Kidney (tissue), 22 donors: ENCODE measurements at places on chromosomes 6 and 20. TPM values are rescaled to one million over a fixed set of nuclear protein-coding genes. Genes with fewer than 3 reads are reported as not detected.

The CST5 gene
- total RNA-seq = not detected

The SIRPD gene
- 0.35 TPM for total RNA-seq

The LGSN gene
- 0.19 TPM for total RNA-seq

The OTOR gene
- total RNA-seq = not detected

The BTN1A1 gene
- total RNA-seq = 0.09 TPM

The RRBP1 gene
- 231 TPM for total RNA-seq

DNA sequence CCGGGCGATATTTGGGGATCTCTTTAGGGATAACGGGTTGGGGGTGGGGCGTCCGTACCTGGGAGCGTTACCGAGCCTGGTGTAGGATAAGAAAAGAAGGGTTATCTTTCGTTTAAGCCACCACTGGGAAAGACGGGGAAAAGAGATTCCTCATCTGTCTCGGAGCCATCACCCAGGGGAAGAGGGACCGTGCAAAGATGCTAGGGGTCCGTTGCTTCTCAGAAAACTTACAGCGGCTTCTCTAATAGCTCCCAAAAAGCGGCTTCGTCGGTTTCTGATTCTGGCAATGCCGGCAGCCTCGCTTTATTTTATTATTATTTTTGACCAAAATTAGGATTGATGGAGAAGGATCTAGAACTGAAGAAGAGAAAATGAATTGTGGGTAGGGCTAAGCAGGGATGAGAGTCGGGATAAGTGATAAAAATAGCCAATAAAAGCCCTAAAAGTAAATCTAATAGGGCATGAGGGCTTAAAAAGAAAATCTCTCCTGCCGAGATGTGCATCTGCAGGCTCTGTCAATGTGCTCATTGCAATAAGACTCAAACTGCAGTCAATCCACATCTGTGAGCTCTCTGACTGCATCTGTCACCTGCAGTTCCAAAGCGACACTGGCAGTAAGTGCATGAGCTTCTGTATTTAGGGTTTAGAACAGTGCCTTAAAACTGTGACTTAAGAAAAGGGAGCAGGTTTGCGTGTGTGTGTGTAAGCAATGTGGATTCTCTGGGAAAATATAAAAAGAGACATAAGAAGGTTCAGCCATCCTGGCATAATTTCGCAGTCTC lies 801 bp downstream of the TBPL1 start:
- H3K27me3 ChIP-seq = no peaks in the 10 kb centered on the region
- no peak for DNase-seq
- no peak overlapping the region for H3K27ac ChIP-seq
- H3K4me1 ChIP-seq = peaks cover 13% of the 10 kb centered on the region

GRCh38 chr6:39488255-39488879 lies 165.9 kb upstream of the KCNK16 start:
- no peak for DNase-seq
- peaks cover 3% of the 10 kb centered on the region for H3K4me1 ChIP-seq
- H3K27ac ChIP-seq = no peak overlapping the region
- H3K27me3 ChIP-seq = no peaks in the 10 kb centered on the region
- H3K36me3 ChIP-seq = no peaks in the 10 kb centered on the region
- H3K4me3 ChIP-seq = no peak overlapping the region

GRCh38 chr20:6632187-6632586 lies 135.3 kb upstream of the BMP2 start:
- H3K27ac ChIP-seq = no peak overlapping the region
- no peaks in the 10 kb centered on the region for H3K36me3 ChIP-seq
- no peak overlapping the region for H3K4me3 ChIP-seq
- no peaks in the 10 kb centered on the region for H3K4me1 ChIP-seq

GRCh38 chr6:56767892-56768531 lies 125.3 kb upstream of the DST start:
- H3K27me3 ChIP-seq = no peaks in the 10 kb centered on the region
- peaks cover 2% of the 10 kb centered on the region for H3K4me1 ChIP-seq
- no peak for DNase-seq
- H3K36me3 ChIP-seq = no peaks in the 10 kb centered on the region
- no peak overlapping the region for H3K27ac ChIP-seq

- no peak overlapping the region for H3K27ac ChIP-seq
- H3K27me3 ChIP-seq = no peaks in the 10 kb centered on the region
Observed at GRCh38 chr20:32224463-32224862, 16.8 kb downstream of the POFUT1 start.

DNA sequence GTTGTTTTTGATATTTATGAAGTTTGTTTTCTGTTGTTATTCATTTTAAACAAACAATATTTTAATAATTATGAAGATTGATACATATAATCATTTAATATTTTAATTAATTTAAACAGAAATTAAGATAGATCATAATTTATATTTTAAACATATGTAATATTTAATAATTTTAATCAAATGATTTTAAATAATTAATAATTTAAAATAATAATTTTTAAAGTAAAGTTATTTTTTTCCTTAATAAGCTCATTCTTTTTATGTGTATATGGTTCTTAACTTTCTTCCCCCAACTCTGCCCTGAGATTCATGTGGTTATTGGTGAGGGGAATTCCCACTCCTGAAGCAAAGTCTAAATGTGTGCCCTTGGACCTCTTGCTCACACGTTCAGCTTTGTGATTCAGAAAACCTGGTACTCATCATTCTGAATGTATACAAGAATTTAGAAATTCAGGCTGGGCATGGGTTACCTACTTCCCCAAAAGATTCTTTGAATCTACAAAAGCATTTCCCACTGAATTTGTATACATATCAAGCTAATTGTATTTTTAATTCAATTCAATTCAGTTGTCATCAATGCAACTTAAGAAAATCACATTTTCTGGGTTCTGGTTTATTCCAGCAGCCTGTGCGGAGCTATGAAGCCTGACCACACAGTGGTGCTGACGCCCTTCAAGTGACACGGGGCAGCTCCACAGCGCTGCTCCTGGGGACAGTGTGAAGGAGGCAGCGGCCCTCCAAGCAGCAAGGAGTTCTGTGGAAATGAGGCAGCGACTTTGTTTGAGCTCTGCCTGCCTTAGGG lies 168.9 kb upstream of the UST start:
- DNase-seq = peak; percentile 91
- H3K36me3 ChIP-seq = no peaks in the 10 kb centered on the region
- H3K4me1 ChIP-seq = peaks cover 3% of the 10 kb centered on the region
- no peak overlapping the region for H3K27ac ChIP-seq

GRCh38 chr6:114083251-114083650 lies 112.3 kb upstream of the HDAC2 start:
- H3K27ac ChIP-seq = no peak overlapping the region
- DNase-seq = no peak
- H3K4me3 ChIP-seq = no peak overlapping the region
- H3K27me3 ChIP-seq = no peaks in the 10 kb centered on the region
- H3K4me1 ChIP-seq = no peaks in the 10 kb centered on the region
- no peaks in the 10 kb centered on the region for H3K36me3 ChIP-seq

DNA sequence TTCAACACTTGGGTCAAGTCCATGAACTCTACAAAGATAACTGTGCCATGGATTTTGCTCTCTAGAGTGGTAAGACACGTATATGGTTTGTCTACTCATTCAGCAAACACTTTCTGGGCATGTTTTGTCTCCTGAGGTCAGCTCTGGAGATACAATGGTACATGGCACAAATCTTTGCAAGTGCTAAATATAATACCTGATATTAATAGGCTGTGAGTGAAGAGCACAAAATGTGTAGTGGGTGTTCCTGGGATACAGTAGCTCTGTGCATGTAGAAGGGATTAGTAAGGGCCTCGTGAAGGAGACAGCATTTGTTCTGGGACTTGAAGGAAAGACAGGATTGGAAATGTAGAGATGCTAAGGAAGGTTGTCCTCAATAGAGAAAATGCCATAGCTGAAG lies 360.9 kb downstream of the BCKDHB start:
- no peaks in the 10 kb centered on the region for H3K27me3 ChIP-seq
- no peaks in the 10 kb centered on the region for H3K36me3 ChIP-seq
- no peak overlapping the region for H3K4me3 ChIP-seq
- DNase-seq = no peak
- H3K4me1 ChIP-seq = no peaks in the 10 kb centered on the region
- no peak overlapping the region for H3K27ac ChIP-seq

DNA sequence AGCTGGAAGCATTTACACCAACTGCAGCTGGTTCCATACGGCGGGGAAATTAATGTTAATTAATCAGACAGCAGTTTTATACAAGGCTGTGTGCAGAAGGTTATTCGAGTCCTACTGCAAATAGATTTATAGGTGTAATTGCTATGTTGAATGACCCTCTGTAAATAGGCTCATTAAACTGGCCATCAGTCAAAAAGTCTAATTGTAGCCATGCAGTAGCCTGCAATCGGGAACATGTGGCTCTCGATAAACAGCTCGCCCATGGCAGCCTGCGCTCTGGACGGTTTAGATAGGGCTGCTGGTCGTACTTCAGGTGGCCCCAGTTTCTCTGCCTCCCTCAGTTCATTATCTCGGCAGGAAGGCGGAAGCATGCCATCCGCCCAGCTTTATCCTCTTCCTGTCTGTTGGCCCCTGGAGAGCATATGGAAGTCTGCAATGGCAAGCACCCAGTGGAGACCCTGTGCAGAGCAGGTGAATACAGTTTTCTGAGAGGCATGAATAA lies 143.2 kb downstream of the MBOAT1 start:
- no peak overlapping the region for H3K4me3 ChIP-seq
- H3K36me3 ChIP-seq = no peaks in the 10 kb centered on the region
- H3K4me1 ChIP-seq = no peaks in the 10 kb centered on the region
- H3K27ac ChIP-seq = no peak overlapping the region
- DNase-seq = peak; percentile 44

- no peaks in the 10 kb centered on the region for H3K36me3 ChIP-seq
- no peak for DNase-seq
- no peaks in the 10 kb centered on the region for H3K4me1 ChIP-seq
- no peak overlapping the region for H3K27ac ChIP-seq
- H3K27me3 ChIP-seq = no peaks in the 10 kb centered on the region
Observed at GRCh38 chr6:77474973-77475372, 11.7 kb upstream of the HTR1B start.

- no peak for DNase-seq
- H3K27ac ChIP-seq = no peak overlapping the region
- no peaks in the 10 kb centered on the region for H3K4me1 ChIP-seq
- no peaks in the 10 kb centered on the region for H3K27me3 ChIP-seq
- no peak overlapping the region for H3K4me3 ChIP-seq
Observed at GRCh38 chr6:121904559-121904958, 469.1 kb downstream of the GJA1 start.

DNA sequence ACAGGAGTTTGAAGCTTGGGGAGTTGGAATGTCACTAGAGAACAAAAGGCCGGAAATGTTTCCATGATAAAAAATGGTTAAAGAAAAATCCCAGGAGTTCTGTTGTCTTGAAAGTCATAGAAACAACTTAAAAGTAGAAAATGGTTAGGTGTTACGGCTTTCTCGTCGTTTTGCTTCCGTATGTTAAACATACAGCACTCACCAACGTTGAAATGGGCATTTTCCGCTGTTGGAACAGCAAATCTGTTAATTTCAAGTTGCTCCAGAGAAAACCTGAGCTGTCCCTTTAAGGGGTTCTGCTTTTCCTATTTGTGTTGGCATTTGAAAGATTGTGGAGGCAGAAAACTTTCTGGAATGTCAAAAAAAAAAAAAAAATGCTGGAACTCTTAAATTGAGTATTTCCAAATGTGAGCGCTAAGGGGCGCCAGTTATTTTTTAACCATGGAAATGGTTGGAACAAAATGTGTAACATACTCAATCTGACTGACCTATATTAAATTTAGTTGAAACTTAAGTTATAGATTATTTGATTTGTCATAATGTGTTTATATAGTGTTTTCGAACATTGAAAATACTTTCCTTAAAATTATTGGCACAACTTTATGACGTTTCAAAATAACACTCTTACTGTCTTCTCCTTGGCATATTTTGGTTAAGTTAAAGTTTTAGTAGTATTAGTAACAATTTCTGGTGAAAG lies 2.2 kb downstream of the QKI start:
- no peak for DNase-seq
- H3K27me3 ChIP-seq = no peaks in the 10 kb centered on the region
- H3K4me1 ChIP-seq = no peaks in the 10 kb centered on the region
- peak overlapping the region; percentile 75 for H3K4me3 ChIP-seq
- no peaks in the 10 kb centered on the region for H3K36me3 ChIP-seq

DNA sequence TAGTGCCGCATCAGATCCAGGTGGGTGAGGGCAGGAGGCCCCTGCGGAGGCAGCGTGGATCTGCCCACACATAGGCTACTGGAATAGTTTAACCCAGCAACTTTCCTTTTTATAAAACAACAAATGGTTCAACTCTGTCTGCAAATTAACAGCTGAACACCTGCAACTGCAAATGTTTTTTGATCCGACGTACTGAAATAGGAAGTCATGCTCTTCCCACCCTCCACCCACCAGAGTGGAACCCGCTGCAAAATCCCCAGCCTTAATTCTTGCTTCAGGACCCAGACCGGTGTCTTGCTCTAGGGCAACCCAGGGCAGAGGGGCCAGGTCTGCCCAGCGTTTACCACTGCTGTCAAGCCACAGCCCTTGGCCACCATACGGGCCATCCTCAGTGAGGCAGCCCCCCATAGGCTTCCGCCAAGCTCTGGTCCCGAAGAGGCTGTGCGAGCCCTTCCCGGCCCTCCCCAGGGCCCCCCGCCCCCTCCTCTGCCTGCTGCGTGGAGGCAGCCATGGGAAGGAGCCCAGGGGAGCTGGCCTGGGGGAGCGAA lies 334.3 kb downstream of the ZFAND3 start:
- no peaks in the 10 kb centered on the region for H3K4me1 ChIP-seq
- no peak overlapping the region for H3K4me3 ChIP-seq
- H3K36me3 ChIP-seq = no peaks in the 10 kb centered on the region
- no peak for DNase-seq
- H3K27me3 ChIP-seq = no peaks in the 10 kb centered on the region
- no peak overlapping the region for H3K27ac ChIP-seq

GRCh38 chr6:24154121-24154520 lies 28.1 kb downstream of the NRSN1 start:
- no peaks in the 10 kb centered on the region for H3K4me1 ChIP-seq
- H3K36me3 ChIP-seq = no peaks in the 10 kb centered on the region
- no peak for DNase-seq
- no peaks in the 10 kb centered on the region for H3K27me3 ChIP-seq
- H3K27ac ChIP-seq = no peak overlapping the region

GRCh38 chr6:161044335-161044734 lies 52.8 kb downstream of the MAP3K4 start:
- peaks cover 8% of the 10 kb centered on the region for H3K36me3 ChIP-seq
- H3K27me3 ChIP-seq = no peaks in the 10 kb centered on the region
- H3K4me1 ChIP-seq = no peaks in the 10 kb centered on the region

DNA sequence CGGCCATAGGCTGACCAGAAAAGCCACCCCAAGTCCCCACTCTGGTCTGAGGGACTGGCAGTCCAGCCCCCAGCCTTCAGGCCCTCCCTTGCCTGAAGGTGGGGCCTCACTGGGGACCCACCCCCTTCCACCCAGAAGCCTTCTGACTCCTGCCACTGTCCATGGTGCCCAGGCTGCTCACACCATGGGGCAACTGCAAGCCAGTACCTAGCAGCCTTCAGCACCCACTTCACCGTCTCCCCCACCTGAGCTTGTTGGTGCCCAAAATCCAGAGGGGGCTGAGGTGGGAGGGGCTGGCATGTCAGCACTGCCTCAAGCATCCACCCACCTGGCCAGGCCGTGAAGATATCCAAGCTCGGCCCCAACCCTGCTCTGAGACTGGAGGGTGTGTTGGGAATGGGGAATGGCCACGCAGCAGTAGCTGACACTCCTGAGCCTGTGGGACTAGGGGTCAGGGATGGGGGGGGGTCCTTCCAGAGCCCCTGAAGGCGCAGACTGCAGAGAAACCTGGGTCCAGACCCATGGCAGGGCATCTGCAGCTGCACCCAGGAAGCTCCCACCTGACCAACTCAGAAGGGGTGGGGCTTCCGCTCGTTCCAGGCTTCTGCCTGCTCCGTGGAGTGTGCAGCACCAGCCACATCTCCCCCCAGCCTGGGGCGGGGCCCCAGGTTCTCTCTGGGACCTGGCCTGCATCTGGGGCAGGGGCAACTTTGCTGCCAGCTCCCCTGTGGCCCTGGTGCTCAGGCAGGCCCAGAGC lies 942.1 kb upstream of the EPHA7 start:
- DNase-seq = no peak
- no peak overlapping the region for H3K4me3 ChIP-seq
- H3K4me1 ChIP-seq = no peaks in the 10 kb centered on the region
- no peaks in the 10 kb centered on the region for H3K27me3 ChIP-seq
- no peak overlapping the region for H3K27ac ChIP-seq
